ENCODE measurements at places on chromosomes 6 and 20.

GRCh38 chr6:104019075-104019753, 840.5 kb downstream of the HACE1 start:
- no peak for DNase-seq

GRCh38 chr20:35305682-35306556, 13.7 kb upstream of the FAM83C start:
- no peak for DNase-seq

GRCh38 chr6:159790956-159791598, 810 bp downstream of the MRPL18 start:
- DNase-seq: no peak

DNA sequence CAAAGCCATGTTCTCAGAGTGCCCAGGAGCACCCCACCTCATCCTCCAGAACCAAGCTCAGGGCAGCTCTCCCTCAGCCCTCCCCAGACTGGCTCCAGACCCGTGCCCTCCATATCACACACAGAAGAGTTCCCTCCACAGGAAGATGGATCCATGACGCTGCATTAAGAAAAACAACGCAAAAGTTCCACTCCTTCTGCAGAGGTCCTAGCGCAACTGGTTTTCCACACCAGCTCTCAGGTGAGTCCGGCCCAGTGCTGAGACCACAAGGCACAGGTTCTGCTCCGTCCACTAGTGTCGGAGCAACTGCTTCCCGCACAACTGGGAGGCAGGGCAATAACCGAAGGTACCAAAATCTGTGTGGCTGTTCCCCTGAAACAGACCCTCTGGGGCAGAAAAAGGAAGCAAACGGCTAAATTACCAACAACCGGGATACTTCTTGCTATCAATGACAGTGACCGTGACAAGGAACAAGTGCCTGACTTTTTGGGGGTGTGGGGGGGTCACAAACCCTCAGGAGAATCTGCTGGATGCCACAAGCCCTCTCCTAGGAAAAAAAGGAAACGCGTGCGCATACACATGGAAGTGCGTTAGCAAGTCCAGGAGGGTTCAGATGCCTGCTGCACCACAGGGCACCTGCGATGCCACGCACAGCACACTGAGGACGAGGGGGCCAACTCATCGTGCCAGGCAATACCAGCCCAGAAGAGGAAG, 49.2 kb downstream of the MYH7B start:
- no peak for DNase-seq

GRCh38 chr20:3082955-3083952, 1.3 kb downstream of the AVP start:
- no peak for DNase-seq

DNA sequence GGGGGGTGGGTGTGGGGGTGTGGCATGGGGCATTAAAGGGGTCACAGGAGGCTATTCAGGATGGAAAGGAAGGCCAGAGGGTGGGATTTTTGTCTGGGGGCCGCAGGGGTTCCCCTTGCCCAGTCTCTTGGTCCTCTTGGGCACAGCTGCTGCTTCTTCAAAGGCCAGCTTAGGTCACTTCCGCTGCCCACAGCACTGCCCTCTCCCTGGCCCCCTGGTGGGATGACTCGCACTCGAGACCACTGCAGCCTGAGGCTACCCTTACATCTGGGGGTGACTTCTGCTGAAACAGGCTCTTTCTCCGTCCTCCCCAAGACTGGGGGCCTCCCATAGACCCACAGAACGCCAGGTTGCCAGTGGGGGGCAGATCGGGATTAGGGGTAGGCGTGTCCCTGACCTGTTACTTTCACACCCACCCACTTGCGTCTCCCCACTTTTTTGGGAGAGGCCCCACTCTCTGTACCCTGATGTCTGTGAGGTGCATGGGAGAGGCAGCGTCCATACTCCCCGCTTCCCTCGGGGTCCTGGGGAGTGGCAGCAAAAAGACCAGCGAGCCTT, 1.3 kb downstream of the LKAAEAR1 start:
- DNase-seq: no peak

DNA sequence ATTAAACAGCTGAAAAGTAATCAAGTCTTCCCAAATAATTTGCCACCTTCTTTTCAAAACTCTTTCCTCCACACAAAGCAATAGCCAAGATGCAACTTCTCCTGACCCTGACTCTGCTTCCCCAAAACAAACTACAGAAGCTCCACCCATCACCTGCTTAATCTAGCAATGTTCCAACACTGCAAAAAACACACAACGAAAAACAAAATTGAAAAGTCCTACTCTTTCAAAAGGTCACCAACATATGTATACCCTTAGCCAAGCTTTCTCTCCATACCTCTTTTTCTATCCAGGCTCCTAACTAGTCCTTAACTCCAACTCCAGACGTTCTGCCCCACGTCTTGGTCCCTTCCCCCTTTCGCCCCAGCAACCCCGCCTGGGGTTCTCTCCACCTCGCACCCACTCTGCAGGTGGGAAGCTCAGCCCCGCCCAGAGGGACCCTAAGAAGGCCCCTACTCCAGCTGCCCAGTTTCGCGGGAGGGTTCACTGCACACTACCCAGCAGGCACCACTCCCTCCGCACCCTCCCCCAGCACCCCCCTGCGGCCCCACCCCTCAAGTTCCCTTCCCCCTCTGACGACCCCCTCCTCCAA, 717 bp downstream of the CSNK2A1 start:
- no peak for DNase-seq

DNA sequence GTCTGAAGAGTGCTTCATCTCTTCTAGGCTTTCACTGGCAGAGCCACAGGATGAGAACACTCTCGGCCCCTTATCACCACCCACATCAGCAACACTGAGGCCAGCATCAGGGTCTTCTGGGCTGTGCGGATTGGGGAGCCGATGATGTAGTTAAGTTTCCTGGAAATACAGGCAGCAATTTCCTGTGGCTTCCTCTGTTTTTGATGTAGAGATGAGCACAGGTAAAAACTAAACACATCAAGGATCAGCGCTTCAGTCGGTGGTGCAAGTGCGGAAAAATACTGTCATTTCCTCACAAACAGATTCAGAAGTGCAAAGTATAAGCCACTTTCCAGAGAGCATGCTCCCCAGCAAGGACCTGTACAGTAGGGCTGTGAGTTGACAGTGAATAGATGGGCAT, 62.6 kb downstream of the BACH2 start:
- DNase-seq: peak; percentile 93

- no peak for DNase-seq
Measured at GRCh38 chr20:40769677-40770285, 80.7 kb upstream of the MAFB start.

GRCh38 chr20:33217052-33217451, at the start of gene BPIFA3:
Gene BPIFA3 (plus strand): TSS chr20:33217352. CDS start chr20:33217537, 185 bp downstream.
- no peak for DNase-seq

GRCh38 chr6:139647841-139648240, 273.4 kb upstream of the CITED2 start:
- DNase-seq: no peak

DNA sequence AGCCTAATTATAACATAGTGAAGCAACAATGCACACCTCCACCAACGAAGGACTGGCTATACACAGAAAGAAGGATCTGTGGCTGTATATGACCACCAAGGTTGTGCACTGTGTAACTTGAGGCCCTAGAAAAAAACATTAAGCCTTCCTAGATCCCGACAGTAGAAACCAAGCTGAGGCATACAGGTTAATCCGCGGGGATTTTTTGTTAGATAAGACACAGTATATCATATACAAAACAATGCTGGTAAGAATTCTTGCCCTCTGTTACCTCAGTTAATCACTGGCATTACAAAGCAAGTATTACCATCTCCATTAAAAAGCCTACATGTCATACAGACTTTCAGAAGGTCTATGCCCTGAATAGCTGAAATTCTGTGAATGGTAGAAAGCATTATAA, 228.8 kb downstream of the TBC1D32 start:
- no peak for DNase-seq

DNA sequence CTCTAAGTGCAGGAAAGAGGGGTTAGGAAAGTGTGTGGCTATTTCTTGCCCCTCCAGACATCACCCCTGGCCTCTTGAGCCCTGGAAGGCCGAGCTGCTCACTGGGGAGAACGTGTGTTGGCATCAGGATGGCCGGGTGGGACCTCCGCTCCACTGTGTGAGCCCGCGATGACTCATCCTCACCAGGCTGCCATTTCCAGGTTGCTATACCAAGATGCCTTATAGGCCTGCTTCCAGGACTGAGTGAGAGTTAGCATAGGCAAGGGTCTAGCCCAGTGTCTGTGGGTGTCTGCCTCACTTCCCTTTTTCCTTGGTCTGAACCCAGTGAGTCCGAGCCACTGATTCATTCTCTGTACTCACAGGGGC, 105.0 kb downstream of the MRPL14 start:
- no peak for DNase-seq

DNA sequence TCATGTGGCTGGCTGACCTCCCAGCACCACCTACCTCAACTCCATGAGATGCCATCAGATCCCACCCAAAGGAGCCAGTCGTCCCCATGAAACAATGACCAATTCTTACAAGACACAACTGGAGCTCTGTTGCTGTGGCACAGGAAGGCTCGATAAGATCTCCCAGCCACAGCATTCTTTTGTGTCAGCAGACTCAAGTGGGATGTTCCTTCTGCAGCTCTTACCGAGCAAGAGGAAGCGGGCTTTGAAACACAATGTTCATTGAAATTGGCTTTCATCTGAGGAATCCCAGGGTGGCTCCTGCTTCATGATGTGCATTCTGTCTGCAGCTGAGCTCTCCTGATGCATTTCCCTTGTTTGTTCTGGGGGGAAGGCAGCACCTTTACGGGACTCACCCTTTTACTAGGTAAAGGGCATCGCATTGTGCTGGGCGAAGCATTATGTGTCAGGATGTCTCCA, 222.0 kb upstream of the SGK1 start:
- peak; percentile 41 for DNase-seq

- DNase-seq: no peak
Measured at GRCh38 chr6:100185615-100186014, 191.6 kb upstream of the MCHR2 start.

DNA sequence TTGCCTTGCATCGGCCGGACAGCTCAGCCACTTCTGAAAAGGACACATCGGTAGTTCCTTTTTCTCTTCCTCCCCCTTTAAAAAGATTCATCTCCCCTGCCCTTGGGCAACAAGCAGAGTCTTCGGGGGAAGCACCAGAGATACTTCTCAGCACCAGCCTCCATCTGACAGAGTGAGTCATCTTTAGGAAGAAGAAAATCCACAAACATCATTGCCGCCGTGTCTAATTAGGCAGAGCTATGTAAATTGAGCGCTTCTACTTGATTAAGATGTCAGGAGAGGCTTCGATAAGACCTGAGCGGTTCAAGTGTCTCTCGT, 186.4 kb downstream of the TAF4 start:
- no peak for DNase-seq

GRCh38 chr6:31094389-31094881, 17.9 kb downstream of the C6orf15 start:
- DNase-seq: peak; percentile 68

GRCh38 chr6:106520711-106521401, 108.4 kb downstream of the RTN4IP1 start:
- peak; percentile 96 for DNase-seq

DNA sequence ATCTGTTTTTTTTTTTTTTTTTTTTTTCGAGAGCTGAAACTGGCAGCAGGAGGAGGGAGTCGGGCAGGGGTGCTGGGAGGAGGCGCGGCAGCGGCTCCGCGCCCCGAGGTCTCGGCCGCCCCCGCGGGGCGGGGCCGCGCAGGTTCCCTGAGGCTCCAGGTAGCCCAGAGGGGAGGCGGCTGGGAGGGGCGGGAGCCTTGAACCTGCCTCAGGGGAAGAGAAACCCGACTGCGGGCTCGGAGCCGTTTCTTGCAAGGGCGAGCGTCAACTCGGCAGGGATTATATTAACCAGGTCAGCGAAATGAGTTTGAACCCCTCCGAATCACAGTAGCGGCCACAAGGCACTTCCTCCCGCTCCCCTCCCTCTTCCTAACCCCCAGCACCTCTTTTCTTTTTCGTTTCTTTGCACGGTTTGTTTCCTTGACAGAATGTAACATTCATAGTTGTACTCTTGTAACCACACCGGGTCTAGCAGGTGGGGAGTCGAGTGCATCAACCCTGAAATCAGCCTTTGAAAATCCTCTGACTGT, 2.0 kb downstream of the MYB start:
- DNase-seq: peak; percentile 58

DNA sequence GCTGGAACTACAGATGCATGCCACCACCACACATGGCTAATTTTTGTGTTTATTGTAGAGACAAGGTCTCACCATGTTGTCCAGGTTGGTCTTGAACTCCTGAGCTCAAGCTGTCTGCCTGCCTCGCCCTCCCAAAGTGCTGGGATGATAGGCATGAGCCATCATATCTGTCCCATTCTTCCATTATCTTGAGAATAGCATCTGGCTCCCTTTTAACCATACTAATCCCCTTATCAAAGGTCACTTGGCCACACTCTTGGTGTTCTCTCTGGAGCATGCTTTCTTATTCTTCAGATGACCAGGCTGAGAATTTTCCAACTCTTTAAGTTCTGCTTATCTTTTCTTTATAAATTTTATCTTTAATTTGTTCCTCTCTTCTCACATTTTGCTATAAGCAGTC, 15.9 kb upstream of the TRERF1 start:
- DNase-seq: no peak

DNA sequence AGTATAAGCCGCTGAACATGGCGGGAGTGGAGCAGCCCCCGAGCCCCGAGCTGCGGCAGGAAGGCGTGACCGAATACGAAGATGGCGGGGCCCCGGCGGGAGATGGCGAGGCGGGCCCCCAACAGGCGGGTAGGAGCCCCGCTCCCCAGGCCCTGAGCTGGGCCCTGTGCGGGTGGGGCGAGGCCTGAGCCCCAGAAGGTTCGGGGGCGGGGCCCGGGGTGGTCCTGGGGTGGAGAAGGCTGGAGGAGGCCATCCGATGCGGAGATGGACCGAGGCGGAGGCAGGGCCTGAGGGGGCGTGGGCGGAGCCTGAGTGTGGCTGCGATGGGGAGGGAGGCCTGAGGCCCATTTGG, 7.1 kb downstream of the L3MBTL1 start:
- DNase-seq: no peak

DNA sequence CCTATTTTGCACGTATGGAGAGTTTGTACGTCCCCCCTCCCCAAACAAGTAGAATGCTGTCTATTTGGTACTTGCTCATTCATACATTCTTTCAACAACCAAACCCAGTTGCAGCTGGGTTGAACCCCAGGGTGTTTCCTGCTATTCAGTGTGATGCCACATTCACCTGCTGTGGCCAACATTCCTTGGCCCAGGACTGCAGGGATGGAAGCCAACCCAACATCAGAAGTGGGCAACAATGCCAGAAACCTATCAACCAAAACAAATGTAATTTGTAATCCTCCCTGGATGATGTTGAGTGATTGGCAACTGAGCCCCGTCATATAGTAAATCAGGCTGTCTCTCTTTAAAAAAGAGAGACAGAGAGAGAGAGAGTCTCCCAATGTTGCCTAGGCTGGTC, 8.9 kb downstream of the NT5E start:
- no peak for DNase-seq

- DNase-seq: peak; percentile 27
Measured at GRCh38 chr6:6556738-6557503, 31.6 kb upstream of the LY86 start.

DNA sequence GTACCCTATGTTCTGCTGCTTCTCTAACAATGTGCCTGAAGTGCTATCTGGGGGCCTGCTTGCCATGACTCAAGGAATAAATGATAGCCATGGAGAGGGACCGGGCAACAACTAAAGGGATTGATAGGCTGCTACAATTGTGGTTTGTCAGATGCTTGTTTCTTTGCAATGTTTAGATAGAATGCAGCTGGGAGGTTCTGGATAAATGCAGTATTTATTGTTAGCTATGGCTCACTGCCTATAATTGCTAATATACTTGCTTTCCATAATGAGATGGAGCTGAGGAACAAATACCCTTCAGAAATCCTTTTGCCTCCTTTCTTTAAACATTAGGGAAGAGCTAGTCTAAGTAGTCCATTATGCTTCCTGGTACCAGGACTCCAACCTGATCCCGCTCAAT, 575.2 kb upstream of the SYNCRIP start:
- DNase-seq: no peak

All from Jurkat, Clone E6-1 (cell line).